ENCODE measurements at places on chromosomes 12 and 14.

DNA sequence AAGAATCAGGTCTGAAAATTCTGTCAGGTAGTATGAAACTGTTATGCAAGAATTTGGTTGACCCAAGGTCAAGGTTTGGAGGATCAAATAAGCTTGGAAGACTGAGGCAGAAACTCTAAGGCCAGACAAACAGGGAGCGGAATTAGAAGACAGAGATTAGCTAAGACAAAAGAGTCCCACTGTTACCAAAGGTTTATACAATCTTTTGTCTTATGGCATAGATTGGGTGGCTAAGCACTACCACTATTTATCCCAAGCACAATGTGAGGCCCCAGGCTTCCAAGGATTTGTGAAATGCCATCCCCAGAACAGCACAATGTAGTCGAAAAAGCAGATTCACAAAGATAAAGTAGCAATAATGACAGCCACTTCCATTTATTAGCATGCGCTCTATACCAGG, 311.2 kb downstream of the SEC23A start:
- no peak for DNase-seq

GRCh38 chr14:24086193-24086955, 7.7 kb upstream of the PCK2 start:
- DNase-seq = no peak

- no peak for DNase-seq
Measured at GRCh38 chr12:2276288-2277033, 223.7 kb downstream of the CACNA1C start.

- no peak for DNase-seq
Measured at GRCh38 chr12:56751712-56752598, at the start of gene PRIM1. Gene PRIM1, minus strand, starts transcription at chr12:56752323. Its CDS starts 25 bp downstream, at chr12:56752298.

- DNase-seq = no peak
Measured at GRCh38 chr12:58978717-58979116, 58.4 kb upstream of the LRIG3 start.

DNA sequence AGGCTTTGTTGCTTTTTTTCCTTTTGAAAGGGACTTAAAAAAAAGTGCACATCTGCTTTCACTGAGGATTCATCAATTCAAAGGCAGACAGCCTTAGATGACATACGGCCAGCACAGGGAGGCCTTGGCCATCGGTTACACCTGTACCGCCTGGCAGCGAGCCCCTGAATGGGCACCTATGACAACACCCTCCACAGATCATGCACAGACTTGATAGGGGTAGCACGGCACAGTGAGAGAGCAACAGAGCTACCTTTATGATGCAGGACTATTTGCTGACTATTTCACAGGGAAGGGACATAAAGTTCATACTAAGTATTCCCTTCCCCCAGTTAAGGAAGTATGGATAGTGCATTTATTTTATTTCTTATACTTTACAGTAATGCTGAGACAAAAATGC, 137.9 kb upstream of the ARID2 start:
- no peak for DNase-seq

- DNase-seq = no peak
Measured at GRCh38 chr14:50812180-50812579, 18.8 kb downstream of the NIN start.

- no peak for DNase-seq
Measured at GRCh38 chr12:100566887-100567637, 6.4 kb upstream of the GAS2L3 start.

DNA sequence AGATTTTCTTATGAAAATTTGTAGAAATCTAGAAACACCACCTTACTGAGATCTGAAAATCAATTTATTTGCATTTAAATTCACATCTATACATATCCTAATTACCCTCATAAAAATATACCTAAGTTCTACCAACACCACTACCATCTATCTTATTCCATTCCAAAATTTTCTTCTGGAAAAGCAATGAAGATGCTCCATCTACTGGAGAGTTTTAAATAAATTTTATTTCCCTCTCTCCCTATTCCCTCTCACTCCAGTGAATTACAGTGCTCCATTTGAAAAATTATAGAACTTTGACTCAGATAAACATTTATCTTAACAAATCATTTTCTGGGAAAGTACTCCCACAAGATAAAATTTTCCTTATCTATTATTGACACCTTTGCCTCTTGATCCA, 2.3 kb upstream of the C14orf39 start:
- DNase-seq = no peak

DNA sequence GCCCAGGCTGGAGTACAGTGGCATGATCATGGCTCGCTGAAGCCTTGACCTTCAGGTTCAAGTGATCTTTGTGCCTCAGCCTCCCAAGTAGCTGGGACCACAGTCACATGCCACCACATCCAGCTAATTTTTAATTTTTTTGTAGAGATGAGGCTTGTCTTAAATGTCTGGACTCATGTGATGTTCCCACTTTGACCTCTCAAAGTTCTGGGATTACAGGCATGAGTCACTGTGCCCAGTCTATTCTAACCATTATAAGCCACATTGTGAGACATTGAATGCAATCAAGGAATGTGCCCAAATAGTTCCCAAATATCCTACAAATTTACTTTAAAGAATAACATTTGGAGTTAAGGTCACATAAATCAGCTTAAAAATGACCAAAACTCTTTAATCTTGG, 130.7 kb upstream of the ARID2 start:
- DNase-seq = no peak

Measured in cortex of kidney (tissue), 1 donor.